ENCODE measurements at places on chromosomes 11 and 22.
A peak's percentile ranks its signal among the peaks of the same experiment; 100 is the strongest.

GRCh38 chr22:41286639-41287091 lies 678 bp upstream of the RANGAP1 start:
- peak; percentile 72 for DNase-seq

- DNase-seq, result no peak
These were observed 6.1 kb downstream of the PLEKHA7 start for GRCh38 chr11:17008099-17008498.

DNA sequence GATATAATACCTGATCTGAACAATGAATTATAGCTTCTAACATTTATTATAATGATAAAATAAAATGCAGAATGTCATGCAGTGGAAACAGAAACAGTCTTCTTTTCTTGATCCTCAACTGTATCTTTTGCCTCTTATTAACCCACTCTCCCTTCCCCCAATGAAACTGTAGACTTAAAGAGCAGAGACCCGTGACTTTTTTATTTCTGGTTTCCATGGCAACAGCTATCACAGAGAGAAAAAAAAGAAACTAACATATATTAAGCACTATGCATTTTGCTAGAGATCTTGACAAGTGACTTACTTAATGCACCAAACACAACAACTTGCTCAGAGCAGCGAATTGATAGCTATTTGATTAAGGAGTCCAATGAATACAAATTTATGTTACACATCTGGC lies 69.3 kb downstream of the RAB38 start:
- no peak for DNase-seq

- DNase-seq, result peak; percentile 63
These were observed 5.4 kb downstream of the PLA2G6 start for GRCh38 chr22:38176170-38176741.

DNA sequence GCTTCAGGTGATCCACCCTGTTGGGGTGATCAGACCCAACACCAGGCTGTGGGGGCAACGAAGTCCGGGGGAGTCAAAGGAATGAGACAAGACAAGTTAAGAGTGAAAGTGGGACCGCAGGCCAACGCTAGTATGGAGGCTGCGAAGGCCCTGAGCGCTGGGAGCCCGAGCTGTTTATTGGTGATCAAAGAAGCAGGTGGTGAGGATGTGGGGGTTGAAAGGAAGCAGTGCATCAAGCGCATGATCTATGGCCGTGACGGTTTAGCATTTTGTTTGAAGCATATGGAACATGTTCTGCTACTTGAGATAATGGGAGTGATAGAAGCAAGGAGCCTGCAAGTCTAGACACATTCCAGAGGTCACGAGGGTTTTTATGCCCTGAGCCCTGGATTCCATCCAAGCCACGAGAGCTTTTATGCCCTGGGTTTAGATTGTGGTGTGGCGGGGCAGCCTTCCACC lies 49.5 kb downstream of the MCHR1 start:
- DNase-seq, result peak; percentile 67

DNA sequence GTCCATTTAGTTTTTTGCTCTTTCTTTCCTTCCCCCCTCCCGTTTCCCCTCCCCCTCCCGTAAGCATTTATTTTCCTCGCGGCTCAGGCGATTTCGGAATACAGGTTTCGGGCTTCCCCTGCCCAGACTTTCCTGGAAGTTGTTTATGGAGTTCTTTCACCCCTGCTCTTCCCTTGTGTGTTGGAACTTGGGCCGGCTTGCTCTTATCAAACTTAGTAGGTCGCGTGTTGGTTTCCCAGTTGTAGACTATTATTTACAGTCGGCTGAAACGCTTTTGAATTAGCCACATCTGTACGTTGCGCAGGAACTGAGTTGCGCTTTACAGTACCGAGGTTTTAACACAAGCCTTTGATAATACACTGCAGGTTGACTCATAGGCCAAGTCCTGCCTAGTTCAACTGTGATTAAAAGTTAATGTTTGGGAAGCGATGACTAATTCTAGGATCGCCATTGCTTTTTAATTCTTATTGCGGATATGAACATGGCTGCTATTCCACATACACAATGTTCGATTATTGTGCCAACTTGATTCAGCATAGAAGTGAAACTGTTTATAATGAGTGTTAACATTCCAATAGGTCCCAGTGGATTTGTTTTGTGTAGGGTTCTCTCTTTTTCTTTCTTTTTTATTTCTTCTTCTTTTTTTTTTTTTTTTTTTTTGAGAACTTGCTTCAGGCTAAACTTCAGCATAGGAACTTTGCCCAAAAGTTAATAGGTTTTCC lies 1.7 kb downstream of the YAP1 start:
- peak; percentile 30 for DNase-seq

DNA sequence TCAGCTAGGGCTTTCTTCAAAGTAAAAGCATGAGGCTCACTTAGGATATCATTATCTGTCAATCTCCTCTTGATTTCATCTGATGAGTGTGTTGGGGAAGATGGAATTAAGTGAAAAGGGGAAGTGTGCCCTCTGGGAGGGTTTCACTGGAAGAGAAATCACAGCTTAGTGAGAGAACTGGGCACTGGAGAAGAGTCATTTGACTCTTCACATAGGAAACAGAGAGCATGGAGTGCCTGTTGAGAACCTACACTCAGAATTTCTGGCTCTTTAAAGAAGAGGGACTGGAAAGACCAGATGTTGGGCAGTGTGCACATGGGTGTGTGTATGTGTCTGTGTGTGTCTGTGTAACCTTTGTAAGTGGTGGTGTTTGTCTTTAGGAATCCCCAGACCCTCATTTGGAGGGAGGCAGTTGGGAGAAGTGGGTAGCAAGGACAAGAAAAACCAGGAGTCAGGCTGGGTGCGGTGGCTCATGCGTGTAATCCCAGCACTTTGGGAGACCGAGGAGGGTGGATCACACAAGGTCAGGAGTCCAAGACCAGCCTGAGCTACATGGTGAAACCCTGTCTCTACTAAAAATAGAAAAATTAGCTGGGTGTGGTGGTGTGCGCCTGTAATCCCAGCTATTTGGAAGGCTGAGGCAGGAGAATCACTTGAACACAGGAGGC lies 10.0 kb downstream of the STX3 start:
- DNase-seq, result no peak

GRCh38 chr11:78465169-78465942 lies 47.7 kb upstream of the GAB2 start:
- peak; percentile 55 for DNase-seq

- DNase-seq, result peak; percentile 13
These were observed 113.7 kb downstream of the PTPRJ start for GRCh38 chr11:48093795-48094642.

DNA sequence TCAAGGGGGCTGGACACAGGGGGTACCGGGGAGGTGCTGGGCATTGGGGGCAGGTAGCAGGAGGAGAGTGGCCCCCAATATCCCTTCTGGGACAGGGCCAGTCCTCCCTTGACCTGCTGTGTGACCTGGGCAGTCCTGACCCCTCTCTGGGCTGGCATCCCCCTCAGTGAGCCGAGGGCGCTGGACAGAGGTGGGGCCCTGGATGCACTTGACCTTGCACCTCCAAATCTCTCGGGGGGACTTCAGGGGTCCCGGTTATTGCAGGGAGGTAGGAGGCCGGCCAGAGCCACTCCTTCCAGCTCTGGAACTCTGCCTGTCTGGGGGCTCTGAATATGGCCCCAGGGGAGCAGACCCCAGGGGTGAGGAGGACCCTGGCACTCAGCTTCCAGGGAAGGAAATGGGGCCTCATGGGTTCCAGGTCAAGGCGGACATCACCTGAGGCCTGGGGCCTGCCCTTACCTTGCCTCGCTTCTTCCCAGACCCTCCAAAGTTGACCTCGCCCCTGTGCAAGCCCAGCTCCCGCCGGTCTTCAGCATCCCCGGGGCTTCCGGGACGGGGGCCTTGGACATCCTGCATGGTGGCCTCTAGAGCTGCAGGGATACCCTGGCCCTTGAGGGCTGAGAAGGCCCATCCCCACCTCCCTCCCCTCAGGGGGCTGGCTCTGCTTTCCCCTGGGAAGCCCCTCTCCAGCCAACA lies 21.7 kb downstream of the TRPM5 start:
- DNase-seq, result no peak

DNA sequence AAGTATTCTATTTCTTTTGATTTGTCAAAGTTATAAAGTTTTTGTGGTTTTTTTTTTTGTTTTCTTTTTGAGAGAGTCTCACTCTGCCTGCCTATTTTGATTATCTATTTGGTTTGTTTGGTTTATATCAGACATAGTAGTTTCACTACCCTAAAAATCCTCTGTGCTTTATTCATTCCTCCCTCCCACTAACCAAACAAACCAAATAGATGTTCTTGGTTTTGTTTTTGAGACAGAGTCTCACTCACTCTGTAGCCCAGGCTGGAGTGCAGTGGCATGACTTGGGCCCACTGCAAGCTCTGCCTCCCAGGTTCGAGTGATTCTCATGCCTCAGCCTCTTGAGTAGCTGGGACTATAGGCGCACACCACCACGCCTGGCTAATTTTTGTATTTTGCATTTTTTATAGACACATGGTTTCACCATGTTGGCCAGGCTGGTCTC lies 67.9 kb downstream of the ENTHD1 start:
- DNase-seq, result no peak

DNA sequence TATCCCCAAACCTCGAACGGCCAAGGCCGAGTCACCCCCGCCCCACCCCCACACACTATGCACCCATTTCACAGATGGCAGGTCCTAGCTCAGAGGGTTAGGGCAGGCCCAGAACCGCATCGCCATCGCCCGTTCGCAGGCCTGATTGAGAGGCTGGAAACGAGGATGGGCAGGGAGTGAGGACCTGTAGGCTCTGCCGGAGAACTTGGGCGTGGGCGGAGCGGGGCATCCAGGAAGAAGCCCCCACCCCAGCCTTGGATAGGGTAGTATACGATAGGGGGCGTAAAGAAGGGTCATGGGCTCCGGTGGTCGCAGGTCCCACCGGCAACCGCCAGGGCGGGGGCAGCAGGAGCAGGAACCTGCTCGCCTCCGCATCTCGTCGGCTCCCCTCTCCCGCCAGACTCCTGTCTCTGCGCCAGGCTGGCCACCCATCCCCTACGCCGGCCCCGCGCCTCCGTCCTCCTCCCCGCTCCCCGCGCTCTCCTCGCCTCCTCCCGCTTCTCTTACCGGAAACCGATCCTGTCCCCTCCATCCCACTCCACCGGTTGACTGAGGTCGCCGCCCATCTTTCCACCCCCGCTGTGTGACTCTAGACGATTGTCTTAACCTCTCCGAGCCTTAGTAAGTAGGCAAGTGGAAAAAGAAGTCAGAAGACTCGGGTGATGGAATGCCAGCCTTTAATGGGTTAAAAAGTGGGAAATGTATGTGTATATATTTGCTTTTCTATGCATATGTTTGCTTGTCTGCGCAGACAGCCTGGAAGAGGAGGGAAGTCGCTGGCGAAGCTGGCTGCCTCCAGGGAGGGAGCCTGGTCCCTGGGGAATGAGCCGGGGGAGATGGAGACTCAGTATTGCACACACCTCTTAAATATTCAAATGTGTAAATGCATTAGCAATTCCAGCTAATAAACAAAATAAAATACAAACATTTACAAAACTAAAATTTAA lies 52.8 kb downstream of the CYTH4 start:
- DNase-seq, result no peak

DNA sequence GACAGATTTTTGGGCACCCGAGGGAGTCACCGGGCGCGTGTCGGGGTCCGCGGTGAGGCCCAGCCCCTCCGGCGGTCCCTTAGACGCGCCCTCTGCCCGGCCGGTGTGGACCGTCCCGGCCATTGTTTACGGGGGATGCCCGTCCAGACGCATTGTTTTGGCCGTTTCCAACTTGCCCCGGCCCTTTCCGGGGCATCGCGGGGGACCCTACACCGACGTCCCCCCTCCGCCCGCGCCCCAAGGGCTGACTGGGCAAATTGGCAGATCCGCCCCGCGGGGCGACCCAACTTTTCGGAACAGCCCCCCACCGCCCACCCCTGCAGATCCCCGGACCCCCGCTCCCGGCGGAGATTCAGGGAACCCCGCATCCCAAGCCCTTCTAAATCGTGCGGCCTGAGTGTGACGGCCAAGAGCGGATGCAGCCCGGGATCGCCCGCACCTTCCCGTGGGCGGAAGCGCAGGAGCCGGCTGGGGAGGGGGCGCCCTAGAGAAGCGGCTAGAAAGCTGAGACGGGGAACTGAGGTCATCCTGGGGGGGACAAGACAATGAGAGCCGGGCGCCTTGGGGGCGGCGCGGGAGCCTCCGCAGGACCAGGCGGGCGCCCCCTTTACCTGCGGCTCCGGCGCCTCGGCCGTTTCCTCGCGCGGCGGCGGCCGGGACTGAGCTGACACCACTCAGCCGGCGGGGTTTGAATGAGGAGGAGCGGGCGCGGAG lies 17.1 kb upstream of the CCT8L2 start:
- DNase-seq, result no peak

- DNase-seq, result no peak
These were observed 30.1 kb upstream of the RASD2 start for GRCh38 chr22:35510481-35510934.

GRCh38 chr22:21845558-21846453 lies 21.6 kb downstream of the MAPK1 start:
- DNase-seq, result no peak

GRCh38 chr11:123707606-123708205 lies 33.8 kb downstream of the ZNF202 start:
- DNase-seq, result peak; percentile 51

DNA sequence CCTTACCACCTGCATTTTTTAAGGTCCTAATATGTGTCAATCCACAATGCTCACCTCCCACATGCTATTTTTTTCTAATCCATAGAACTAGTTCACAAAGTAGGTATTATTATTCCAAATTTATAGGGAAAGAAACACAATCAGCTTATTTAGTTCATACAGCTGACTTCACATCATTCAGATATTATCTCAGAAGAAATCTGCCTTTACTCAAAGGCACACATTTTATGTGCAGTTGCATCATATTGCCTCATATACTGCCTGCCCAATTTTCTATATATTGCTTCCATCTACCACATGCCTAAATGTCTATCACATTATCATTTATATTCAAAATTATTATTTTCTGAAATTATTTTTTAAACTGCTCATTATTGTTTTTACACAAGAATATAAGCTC lies 88.7 kb upstream of the LUZP2 start:
- DNase-seq, result no peak

DNA sequence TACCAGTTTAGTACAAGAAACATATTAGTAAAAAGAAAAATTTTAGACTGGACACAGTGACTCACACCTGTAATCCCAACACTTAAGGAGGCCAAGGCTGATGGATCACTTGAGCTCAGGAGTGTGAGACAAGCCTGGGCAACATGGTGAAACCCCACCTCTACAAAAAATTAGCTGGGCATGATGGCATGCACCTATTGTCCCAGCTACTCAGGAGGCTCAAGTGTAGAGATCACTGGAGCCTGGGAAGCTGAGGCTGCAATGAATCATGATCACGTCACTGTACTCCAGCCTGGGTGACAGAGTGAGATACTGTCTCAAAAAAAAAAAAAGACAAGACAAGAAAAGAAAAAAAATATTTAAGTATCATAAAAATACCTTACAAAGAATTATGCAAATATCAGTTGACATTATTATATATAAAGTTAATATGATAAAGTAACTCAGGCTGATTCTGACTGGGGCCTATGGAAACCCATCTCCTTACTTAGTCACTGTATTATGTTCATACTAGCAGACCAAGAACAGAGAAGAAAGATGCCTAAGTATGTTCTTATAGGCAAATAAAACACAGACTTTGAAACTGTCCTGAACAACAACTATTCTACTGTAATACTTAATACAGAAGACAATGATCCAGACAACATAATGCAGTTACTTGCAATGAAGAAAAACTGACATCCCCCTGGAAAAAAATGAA lies 27.3 kb downstream of the FAM168A start:
- no peak for DNase-seq

All from CD4-positive, alpha-beta T cell treated with Interleukin-21 for 1 hour (primary cell).